ENCODE measurements at places on chromosomes 1 and 21.

- no peak for DNase-seq
Observed at GRCh38 chr1:1130206-1131120, 14.6 kb upstream of the C1orf159 start.

DNA sequence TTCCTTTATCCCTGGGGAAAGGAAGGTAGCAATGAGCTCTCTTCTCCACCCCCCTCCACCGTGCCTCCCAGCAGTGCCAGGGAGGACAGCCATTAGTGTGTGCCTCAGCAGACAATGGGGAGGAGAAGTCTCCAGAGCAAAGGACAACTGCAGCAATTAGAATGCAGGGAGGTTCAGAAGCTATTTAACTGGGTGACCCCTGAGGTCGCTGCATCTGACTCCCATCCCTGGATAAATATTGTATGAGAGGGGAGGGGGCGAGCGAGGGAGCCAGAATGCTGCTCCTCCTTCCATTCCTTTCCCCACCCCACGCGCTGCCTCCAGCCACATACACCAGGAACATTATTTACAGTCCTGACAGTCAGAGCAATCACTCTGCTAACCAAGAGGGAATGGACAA lies 59.0 kb downstream of the ERI3 start:
- DNase-seq, result no peak

DNA sequence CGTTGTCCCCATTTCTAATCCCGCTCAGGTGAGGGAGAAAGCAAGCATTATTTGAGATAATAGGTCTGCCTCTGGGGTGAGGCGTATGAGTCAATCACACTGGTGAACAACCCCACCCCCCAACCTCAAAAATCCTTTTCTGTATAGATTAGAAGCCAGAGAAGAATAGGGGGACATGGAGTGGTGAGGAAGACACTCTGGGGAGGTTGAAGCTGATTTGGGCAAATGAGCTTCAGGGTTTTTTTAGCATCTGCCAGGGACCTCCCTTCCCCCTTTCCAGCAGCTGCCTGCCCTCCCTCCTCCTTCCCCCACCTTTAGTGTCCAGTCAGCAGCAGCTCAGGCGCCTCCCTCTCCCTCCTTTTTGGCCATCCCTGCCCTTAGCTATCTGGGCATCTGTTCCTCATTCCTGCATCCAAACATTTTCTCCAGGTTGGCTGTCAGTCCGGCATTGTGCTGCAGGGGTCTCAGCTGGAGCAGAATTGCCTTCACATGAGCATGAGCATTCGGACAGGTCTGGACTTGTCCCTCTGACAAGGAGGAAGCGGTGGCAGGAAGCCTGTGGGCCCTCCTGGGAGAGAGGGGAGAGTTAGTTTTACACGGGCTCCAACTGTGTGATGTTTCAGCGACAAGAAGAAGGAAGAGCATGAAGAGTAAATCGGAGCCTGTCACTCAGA lies 30.8 kb upstream of the PTGFRN start:
- DNase-seq, result no peak

DNA sequence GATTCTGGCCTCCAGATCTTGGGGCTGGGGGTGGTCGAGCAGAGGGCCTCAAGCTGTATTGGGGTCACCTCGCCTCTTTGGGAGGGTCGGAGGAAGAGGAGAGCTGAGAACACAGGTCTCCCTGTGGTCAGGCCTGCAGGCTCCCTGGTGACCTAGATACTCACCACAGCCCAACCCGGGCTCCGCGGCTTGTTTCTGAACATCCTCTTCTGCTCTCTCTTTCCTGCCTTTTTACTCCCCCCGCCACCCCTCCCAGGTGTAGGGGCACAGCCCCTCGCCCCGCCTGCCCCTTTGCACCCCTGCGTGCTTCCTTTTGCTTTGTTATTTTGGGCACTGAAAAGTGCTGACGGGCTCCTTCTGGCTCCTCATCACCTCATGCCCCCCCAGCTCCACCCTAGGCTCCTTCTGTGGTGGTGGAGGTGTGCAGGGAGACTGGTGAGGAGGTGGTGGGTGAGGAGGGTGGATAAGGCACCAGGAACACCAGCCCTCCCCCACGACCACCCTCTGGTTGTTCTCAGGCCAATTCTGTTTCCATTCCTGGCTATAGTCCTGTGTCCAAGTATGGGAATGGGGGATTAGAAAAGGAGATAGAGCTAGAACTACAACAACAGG lies 10.6 kb upstream of the LINGO4 start:
- no peak for DNase-seq

GRCh38 chr1:114353262-114353661 lies 157.7 kb downstream of the TRIM33 start:
- no peak for DNase-seq

DNA sequence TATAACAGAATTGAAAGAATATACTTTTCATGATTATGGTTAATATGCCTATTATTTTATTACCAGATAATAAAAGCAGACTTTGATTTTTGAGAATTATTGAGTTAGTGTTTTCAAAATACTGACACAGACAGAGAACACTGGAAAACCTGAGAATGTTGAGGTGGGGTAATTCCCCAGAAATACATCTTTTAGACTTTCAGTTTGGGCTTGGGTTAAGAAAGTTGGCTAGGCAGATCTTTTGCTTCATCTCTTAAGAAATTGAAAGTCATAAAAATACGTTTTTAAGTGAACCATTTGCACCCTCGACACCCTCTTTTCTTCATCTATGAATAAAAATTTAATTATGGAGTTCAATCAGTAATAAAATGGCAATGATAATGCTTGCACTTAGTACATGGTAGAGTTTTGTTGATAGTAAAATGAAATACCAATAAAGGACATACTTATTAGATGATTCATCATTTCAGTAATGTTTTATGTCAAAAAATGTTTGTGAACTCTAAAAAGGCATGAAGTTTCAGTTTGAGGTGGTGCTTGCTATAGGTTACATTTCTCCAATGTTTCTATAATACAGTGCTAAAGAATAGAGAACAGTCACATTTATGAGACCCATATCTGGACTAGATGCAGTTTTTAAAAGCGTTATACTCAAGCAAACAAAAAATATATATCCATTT lies 1.9 kb upstream of the SAMSN1 start:
- no peak for DNase-seq

DNA sequence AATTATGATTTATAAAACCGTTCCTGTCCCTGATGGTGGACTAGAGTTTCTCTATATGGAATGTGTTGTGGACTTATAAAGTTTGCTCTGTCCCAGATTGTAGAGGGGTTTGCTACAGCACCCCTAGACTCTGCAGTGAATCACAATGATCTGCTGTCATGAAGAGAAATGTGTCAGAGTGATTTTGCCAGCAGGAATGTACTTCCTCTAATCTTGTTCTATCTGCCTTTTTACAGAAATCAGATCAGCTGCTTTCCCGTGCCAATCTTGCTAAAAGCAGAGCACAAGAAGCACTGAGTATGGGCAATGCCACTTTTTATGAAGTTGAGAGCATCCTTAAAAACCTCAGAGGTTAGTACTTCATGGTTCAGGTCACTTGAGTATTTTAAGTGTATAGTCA lies 52.0 kb downstream of the LAMC2 start:
- no peak for DNase-seq

DNA sequence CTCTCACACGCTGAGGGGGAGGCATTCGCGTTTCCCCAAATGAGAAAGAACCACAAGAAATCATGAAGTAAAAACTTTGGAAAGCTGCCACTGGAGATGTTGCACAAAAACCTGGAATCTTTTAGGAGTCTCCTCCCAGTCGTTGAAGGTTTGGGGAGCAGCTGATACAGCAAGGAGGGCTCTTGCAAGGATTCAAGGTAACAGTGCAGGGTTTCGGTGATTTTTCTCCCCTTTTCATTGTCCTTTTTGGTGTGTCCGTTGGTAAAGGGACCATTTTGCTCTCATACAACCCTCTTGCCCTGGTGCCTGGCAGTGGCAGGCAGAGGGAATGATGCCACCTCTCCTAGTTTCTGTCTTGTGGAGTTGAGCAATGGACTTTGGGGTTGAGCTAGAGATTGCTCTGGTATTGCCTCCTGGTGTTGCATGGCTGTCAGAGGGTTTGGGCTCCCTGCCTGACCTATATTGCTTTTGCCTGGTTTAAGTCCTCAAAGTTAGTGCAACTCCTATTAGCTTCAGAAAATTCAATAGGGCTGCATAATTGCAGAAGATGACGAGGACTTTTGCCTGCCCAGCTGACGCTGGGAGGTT lies 872 bp downstream of the BRINP2 start:
- no peak for DNase-seq

GRCh38 chr21:45203983-45204382 lies 83.7 kb downstream of the POFUT2 start:
- DNase-seq, result no peak

DNA sequence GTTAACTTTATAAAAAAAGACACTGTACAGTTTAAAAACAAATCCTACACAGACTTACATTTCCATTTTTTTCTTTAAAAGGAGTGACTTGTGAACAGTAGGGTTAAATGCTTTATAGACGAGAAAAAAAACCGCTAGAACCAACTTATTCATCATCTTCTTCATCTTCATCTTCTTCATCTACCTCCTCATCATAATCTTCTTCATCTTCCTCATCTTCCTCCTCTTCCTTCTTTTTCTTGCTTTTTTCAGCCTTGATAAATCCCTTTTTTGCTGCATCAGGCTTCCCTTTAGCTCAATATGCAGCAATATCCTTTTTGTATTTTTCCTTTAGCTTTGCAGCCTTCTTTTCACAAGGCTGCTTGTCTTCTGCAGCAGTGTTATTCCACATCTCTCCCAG lies 22.5 kb downstream of the FMO1 start:
- DNase-seq, result no peak

DNA sequence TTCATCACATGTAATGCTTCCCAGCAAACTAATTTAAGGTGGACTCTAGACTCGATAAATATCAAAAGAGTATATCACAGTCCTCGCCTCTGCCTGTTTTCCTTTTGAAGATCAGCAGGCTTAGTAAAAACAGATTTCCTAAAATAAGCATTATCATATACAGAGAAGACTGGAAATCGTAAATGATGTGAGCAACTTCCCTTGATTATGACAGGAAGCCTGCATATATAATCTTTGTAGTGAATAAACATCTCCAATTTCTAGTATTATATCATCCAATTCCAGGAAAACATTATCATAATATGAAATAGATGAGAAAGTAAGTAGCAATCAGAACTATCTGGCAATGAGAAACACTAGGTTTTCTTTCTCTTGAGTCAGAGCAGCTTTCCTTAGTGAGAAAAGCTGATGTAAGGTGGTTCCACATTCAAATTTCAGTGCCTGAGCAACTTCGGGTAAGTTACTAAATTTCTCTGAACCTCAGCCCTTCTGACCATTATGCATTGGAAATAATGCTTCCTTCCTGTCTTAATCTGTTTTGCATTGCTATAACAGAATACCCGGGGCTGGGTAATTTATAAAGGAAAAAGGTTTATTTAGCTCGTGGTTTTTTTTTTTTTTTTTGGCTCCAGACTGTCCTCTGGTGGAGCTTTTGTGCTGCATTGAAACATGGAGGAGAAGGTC lies 12.6 kb upstream of the POU2F1 start:
- no peak for DNase-seq

DNA sequence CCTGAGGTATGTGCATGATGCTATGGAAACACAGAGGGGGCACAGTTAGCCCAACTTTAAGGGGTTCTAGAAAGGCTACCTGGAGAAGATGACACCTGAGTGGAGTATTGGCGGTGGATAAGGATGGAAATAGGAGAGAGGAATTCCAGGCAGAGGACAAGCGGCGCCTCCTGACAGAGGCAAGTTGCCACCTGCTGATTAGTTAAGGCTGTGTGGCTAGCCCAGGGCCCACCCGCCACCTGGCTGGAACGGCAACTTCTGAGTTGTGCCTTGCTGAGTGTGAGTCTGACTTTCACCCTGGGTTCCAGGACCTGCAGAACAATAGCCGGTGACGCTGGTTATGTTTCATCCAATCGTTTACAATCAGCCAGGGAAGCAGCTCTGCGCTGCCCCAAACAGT lies 126.9 kb upstream of the LMO4 start:
- DNase-seq, result no peak

DNA sequence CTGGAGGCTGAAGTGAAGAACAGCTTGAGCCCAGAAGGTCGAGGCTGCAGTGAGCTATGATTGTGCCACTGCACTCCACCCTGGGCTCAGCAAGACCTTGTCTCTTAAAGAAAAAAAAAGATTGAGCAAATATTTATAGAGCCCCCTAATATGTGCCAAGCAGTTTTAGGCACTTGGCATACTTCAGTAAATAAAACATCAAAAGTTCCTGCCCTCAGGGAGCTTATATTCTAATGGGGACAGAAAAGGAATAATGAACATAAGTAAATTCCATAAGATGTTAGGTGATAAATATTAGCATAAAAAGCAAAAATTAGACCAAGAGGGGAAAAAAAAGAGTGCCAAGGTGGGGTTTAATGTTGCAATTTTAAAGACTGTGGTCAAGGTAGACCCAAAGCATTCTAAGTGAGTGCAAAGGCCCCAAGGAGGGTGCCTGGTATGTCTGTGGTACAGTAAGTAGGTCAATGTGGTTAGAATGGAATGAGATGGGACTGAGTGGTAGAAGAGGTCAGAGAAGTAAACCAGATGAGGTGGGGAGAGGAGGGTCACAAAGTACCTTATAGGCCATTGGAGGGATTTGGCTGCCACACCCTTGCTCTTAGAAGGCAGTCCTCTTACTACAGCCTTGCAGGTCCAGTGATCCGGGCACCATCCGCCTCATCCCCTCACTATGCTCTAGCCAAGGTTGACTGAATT lies 2.2 kb upstream of the TOE1 start:
- DNase-seq, result no peak

GRCh38 chr1:214698559-214698958 lies 95.6 kb downstream of the CENPF start:
- DNase-seq, result no peak

DNA sequence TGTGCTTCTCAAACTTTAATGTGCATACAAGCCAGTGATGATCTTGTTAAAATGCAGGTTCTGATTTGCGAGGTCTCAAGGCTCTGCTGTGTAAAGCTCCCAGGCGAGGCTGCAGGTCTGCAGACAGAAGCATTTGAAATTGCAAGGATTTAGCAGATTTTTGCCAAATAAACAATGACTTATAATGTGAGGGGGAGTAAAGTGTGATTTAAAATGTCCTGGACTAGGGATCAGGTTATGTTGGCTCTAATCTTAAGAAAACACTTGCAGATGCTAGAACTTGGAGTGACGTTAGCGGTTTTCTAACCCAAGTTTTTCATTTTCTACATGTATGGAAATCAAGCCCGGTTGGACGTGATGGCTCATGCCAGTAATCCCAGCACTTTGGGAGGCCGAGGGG lies 16.2 kb upstream of the ACTN2 start:
- DNase-seq, result no peak

DNA sequence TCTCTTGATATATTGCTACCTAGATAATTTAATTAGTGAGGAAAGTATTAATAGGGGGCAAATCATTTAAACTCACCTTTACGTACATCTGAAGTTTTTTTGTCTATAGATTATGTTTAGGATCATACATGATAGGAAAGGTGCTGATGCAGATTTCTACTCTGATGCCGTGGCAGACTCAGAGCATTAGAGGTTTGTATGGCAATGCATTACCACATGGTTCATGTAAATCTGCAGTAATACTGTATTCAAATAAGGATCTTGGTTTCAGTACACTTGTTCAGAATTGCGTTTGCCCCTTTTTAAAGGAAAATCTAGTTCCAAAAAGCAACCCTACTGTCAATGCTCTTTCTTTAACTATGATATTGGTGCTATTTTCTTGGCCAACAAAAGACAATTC lies 288.3 kb downstream of the PTPRC start:
- DNase-seq, result no peak

GRCh38 chr21:15744926-15745325 lies 15.1 kb downstream of the USP25 start:
- no peak for DNase-seq

GRCh38 chr1:25204797-25205480 lies 27.4 kb downstream of the SYF2 start:
- no peak for DNase-seq

- DNase-seq, result no peak
Observed at GRCh38 chr1:108716437-108717230, 3.9 kb downstream of the FNDC7 start.

Measured in cerebellar nuclear complex (tissue), 1 donor.